ENCODE measurements at places on chromosomes 4 and X. TPM values are rescaled to one million over a fixed set of nuclear protein-coding genes. Genes with fewer than 3 reads are reported as not detected.

DNA sequence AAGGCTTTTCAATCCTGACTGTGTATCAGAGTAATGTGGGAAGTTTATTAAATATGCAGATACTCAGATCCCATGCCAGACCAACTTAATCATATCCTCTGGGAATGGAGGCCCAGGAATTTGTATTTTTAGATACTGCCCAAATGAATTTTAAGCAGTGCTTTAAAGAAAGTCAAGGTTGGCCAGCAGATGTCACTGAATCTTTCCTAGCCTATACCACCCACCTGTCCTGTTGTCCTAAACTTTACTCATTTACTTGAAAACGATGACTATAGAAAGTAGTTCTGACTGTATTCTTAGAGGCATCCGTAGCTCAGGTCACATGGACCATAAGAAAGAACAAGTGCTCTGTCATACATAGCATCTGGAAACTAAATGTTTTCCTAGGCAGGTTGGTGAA, 79.9 kb downstream of the AMOT start:
- DNase-seq = no peak

DNA sequence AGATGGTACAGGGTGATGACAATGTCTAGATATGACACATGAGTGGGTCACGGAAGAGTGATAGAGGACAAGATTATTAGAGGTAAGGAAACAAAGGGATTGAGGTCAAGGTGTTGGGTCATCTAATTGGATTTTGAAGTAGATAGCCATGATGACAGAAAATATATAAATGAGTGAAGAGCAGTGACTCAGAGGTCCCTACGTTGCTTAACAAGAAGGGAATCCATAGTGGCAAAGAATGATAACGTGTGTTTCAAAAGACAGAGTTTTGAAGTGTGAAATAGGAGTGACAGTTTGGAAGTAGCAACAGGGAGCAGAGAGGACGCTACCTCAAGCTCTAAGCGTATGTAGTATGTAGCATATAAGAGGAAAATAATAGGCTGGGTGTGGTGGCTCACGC, 22.2 kb upstream of the CAMK2D start:
- DNase-seq = no peak

DNA sequence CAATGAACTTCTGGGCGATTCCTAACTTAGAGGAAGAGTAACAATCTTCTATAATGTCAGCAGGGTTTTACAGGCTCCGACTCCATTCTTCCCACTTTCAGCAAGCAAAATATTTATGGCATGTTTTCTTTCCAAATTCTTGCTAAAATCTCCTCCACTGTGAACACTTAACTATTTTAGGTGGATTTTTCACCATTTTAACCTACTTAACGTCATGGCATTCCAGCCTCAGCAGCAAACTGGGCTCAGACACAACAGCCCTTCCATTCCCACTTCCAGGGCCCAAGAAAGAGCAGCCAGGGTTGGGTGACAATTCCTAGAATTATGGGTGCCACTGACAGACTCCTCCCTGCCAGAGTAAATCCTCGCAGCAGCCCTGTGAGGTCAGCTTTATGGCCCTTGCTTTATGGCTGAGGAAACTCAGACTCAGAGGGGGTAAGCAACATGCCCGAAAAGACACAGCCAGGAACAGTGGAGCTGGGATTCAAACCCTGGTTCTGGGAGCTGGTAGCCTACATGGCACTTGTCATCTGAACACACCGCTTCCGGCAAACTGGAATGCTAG, 112.8 kb upstream of the MAP3K15 start:
- no peak for DNase-seq

DNA sequence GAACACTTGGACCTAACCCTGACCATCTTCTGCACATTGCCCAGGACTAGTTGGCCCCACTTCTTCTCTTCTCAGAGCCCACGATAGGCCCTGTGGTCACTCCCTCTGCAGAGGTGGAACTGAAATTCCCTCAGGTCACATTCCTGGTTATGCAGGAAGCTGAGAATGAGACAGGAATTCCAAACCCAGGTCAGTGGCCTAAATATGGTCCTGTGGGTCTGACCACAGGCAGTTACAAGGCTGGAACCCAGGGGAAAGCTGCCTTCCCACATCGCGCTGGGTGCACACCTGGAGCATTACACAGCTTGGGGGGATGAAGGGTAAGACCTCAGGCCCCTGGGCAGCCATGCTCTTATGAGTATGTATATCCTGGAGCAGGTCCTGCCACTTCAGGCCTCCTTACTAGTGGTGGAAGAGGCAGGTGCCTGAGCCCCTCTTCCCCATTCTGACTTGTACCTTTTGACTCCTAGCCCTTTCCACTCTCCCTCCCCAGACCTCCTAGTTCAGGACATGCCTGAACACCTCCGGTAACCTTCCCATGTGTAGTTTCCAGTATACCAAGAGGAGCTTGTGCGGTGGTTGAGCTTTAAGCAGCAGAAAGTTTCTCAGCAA, 173.5 kb downstream of the ASMT start:
- no peak for DNase-seq

DNA sequence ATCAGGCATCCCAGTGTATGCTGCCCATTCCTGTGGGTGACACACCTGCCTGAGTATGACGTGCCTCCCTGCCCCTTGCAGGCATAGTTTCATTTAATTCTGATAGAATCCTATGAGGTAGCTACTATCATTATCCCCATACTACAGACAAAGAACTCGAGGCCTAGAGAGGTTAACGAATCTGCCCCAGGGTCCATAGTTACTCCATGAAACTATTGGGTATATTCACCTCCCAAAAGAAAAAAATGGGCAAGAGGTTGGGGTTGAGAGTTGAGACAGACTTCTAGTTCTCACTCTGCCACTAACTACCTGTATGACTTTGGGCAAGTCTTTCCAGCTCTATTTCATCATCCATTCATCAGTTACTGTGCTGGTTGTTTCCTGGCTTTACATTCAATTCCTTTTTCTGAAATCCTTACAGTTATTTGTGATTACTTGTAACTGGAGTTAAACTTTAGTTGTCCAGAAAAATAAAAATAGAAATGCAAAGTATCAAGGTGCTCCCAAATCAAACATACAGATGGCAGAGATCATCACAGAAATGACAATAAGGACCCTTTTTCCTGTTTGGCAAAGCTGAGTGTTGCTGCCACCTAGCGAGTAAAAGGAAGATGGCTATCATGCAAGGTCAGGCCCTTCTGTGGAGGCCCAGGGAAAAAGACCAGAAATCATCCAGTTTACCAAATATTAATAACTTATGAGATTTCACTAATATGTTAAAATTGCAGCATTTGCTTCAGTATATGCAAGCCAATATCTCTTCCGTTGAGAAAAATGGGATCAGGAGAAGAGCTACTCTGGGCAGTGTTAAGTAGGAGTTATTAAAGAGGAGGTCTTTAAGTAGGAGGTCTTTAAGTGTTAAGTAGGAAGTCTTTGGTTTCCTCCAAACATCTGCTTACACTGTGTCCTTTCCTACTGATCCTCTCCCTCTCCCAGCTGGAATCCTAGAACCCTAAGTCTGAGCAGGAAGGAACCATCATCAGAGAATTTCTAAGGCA, 17.1 kb upstream of the MAP7D3 start:
- peak; percentile 34 for DNase-seq

- no peak for DNase-seq
Observed at GRCh38 chrX:21883258-21883657, 27.5 kb downstream of the YY2 start.

DNA sequence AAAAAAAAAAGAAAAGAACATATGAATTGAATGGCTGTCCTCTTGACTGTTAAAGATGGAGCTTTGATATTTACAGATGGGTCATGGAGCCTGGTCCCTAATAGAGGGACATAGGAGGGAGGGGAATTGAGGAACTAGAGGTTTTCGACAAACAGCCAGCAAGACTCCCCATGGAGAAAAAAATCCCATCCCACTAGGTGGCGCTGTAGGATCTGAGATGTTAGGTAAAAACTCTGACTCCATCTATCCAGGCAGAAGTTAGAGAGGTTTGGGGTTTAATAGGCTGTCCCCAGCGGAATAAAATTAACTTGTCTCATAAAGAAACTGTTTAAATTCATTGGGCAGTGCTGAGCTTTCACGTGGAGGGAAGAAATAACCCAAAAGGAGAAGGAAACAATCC, 45.9 kb downstream of the HMGB2 start:
- peak; percentile 25 for DNase-seq

The KIF4A gene
- polyA plus RNA-seq = not detected

The CCNA2 gene
- 0.08 TPM for polyA plus RNA-seq

The ZNF518B gene
- polyA plus RNA-seq = 15.8 TPM

The TGIF2LX gene
- not detected for polyA plus RNA-seq

The GDPD2 gene
- not detected for polyA plus RNA-seq

The SHROOM4 gene
- not detected for polyA plus RNA-seq

Data from naive B cell (primary cell).